ENCODE measurements at places on chromosomes 5 and 9.
A peak's percentile ranks its signal among the peaks of the same experiment; 100 is the strongest.

- no peak for DNase-seq
These were observed 68.1 kb downstream of the MEGF10 start for GRCh38 chr5:127358740-127359139.

- DNase-seq: no peak
These were observed 32.8 kb upstream of the GALNT10 start for GRCh38 chr5:154157483-154158378.

DNA sequence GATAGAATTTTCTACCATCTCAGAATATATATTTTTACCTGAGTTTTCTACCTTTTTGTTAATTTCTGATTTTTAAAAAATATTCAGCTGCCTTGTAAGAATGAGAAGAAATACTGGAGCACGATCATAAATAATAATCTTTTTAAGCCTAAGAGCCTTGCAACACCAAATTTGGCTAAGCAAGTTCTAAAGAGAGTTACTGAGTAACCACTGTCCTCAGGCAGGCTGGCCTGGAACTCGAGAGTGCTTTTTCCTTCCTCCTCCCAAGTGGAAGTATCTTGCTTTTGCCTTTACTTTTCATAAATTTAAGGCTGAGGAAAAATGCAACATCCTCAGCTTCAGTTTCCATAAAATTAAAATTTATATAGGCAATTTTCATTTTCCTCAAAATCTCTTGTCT lies 21.0 kb downstream of the GLRX start:
- DNase-seq: no peak

DNA sequence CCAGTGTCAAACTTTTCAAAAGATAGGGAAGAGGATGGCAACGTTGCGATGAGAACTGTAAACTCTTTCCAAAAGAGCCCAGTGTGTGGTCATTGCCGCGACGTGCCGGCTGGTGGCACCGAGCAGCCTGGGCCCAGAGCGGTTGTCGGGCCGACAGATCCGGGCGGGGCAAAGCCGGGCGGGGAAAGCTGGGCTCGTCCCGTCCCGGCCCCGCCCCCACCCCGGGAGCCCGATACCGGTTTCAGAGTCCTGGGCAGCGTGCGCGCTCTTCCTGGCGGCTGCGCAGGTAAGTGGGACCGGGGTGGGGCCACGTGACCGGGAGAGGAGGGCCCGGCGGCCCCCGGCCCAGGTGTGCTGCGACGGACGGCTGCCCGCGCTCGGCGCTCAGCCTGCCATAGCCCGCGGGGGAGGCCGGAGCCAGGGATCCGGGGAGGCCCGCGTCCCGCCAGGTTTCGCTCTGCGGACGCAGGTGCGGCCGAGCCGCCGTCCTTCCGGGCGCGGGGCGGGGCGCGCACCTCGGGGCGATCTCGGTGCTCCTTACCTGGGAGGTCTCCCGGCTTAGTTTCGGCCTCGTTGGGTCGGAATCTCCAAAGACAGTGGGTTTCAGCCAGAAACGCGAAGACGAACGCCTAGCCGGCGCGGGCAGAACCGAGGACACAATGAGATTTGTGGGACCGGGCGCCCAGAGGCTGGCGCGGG lies at the start of gene MARVELD2:
TSS of gene MARVELD2 (plus strand) at position 232 of the 699 bp plus-strand sequence. CDS start 4,270 bp downstream, outside the sequence.
- peak; percentile 67 for DNase-seq

DNA sequence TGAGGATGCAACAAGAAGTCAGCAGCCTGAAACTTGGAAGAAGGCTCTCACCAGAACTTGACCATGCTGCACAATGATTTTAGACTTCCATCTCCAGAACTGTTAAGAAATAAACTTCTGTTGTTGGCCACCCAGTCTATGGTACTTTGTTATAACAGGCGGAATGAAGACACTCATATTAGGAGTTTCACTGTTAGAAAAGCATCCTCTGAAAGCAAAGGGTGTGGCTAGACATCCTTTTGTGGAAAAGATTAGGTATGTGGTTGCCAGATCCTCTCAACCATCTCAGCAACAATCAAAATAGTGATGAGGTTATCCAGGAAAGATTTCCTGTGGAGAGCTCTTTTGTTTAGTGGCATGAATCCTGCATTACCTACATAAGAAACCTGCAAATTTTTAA lies 20.7 kb downstream of the ITGA2 start:
- DNase-seq: no peak

DNA sequence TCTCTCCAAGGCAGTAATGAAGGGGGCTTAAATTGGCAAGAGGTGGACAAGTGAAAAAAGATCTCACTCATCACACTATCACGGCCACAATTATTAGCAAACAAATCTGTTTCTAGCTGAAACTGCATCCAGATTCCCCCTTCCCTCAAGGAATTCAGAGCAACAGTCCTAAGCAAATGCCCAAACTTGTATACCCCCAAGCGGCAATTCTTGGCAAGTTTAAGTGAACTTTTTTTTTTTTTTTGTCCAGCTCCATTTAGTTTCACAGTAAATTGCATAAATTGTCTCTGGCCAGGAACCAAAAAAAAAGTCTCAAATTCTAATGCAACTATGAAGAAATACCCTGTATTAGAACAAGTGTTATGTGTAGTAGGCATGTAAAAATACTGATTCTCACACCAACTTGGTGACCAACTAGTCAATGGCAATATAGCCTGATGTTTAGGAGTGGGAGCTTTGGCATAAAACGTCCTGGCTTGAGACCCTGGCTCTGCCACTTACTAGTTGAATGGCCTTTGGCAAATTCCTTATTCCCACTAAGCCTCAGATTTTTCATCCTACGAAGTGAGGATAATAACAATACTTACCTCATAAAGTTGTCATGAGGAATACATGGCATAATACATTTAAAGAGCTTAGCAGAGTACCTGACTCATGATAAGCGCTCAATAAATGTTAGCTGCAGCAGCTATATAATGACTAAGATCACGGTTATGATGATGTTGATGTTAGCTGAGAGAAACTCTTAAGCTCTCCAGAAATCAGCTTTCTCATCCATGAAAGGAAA lies 193.2 kb downstream of the ADAMTSL1 start:
- no peak for DNase-seq

DNA sequence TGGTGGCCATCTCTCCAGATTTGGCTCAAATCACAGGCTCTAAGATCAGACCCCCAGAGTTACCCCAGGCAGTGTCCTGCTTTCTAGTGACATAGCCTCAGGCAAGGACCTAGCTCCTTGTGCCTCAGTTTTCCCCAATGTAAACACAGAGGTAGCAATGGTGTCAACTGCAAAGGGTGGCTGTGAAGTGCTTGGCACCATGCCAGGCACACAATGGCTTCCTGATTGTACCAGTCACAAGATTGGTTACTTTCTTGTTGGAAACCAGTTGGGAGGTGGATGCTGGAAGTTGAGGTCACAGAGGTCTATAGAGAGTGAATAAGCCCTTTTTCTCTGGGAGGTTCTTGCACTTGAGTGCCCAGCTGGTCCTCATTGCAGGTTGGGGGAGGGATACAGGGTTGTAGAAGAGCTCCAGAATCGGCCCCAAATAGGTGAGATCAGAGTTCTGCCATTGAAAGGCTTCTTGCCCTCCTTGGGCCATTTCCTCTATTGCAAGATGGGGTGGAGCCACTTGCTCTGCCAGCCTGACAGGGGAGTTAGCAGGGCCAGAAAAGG lies 2.3 kb downstream of the STKLD1 start:
- DNase-seq: no peak

- no peak for DNase-seq
These were observed 9.1 kb upstream of the MVB12B start for GRCh38 chr9:126317513-126317912.

GRCh38 chr5:62653001-62653863 lies 74.6 kb downstream of the LRRC70 start:
- DNase-seq: no peak

DNA sequence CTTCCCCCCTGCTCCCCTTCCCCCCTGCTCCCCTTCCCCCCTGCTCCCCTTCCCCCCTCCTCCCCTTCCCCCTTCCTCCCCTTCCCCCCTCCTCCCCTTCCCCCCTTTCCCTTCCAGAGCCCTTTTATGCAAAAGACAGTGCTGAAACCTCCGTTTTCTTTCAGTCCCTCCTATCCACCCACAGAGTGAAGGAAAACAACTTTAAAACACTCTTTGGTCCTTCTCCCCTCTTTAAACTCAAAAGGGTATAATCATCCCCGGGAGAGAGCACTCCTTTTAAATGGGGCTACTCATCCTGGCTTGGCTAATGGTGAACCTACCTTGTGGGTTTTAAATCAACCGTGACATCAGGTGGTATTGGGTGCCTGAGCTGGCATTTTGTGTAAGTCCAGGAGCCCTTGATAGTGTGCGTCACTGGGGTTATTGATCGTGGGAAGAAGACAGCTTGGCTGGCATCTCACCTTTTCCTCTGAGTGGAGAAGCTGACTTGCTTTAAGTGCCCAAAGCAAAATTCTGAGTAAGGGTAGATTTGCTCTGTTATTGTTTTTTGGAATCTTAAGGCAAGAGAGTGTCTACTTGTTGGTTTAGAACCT lies 2.7 kb downstream of the LARP1 start:
- DNase-seq: no peak

DNA sequence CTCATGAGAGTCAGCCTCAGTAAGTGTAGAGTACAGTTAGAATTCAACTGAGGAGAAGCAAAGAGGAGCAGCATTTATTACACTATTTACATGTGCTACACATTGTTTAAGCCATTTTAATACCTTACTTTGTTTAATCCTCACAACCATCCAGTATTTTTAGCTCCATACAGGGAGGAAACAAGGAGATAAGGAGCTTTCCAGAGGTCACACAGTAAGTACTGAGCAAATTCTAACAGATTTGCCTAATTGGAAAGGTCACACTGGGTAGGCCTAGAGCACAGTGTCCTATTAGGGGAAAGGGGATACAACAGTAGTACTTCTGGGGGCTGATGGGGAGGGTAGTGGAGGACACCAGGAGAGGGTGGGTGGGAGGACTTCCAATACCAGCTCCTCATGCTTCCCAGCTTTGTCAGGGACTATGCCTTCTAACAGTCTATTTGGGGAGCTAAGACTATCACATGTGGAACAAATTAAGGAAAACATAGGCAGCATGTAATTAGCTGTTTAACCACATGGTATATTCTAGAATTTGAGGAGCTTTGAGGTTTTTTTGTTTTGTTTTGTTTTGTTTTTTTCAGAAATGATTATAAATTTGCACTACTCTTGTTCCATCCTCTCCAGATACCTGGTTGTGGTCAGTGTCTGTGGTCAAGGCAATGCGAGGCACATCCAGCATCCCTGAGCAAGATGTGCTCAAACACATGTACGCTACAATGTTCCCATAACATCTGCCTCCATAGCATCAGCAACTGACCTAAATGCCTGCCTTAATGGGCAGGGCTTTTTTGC lies 96.0 kb upstream of the SLC12A2 start:
- no peak for DNase-seq

DNA sequence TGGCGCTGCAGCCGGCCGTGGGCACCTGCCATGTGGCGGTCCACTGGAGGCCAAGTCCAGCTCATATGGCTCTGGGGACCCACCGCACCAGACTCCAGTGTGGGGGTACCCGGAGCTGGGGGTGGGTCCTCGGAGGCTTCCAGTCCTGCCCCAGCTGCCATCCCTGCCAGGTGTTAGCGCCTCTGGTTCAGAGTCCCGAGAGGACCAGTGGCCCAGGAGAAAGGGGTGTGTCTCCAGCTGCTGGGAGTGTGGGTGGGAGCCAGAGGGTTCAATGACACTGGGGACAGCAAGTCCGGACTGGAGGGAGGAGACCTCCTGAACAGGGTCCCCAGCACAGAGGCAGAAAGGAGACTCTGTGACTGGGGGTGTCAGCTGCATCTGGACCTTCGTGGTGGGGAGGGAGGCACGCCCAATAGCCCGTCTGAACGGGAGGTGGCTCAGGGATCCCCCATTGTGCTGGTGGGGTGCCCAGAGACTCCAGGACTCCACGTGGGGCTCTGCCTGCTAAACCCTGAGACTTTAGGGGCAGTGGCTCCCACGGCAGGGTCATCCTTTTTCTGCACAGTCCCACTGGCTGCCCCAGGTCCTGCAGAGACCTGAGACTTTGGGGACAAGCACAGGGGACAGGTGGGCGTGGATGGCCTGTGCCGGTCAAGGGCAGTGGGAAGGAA lies 2.4 kb upstream of the AHRR start:
- DNase-seq: peak; percentile 34

DNA sequence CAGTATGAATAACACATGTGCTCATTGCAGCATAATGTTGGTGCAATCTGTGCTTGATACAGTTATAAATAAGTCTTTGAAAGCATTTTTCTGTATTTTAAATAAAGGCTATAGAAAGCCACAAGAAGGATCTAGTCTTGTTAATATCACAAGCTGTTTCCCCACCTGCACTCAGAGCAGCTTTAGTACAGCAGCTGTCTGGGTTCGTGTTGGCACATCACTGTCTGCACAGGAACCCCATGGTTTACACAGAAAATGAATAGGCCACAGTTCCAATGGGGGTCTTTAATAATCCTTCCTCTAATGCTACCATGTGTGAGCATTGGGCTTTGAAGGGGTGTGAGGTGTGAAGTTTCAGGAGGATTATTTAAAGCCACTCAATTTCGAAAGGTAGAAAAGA lies 2269.7 kb downstream of the MAT2B start:
- DNase-seq: no peak

- peak; percentile 48 for DNase-seq
These were observed 31.4 kb upstream of the BRD3 start for GRCh38 chr9:134099123-134099761.

DNA sequence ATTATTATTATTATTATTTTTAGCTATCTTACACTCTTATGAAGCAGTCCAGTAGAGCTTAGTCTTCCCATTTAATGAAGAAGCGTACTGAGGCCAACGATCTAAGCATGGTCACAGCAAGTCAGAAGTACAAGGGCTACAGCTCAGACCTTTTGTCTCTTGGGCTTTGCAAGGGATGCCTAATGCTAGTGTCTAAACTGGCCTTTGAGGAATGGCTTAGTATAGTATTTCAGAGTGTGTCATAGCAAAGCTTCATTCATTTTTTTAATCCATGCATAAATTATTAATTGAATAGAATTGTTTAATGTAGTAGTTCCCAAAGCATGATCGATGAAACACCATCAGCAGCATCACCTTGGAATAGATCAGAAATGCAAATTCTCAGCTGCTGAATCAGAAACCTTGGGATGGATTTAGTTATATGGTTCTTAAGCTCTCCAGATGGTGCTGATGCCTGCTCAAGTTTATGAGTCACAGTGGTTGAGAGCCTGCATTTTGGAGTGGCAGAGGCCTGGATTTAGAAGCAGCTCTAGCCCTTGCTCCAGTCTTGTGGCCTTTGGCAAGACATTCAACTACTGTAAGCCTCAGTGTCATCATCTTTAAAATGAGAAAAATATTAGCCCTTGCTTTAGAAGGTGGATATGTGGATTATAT lies 6.1 kb downstream of the IL12B start:
- DNase-seq: no peak

Measured in DMS153 (cell line).